T follicular helper cell (primary cell): ENCODE measurements at places on chromosomes 3 and 15.

DNA sequence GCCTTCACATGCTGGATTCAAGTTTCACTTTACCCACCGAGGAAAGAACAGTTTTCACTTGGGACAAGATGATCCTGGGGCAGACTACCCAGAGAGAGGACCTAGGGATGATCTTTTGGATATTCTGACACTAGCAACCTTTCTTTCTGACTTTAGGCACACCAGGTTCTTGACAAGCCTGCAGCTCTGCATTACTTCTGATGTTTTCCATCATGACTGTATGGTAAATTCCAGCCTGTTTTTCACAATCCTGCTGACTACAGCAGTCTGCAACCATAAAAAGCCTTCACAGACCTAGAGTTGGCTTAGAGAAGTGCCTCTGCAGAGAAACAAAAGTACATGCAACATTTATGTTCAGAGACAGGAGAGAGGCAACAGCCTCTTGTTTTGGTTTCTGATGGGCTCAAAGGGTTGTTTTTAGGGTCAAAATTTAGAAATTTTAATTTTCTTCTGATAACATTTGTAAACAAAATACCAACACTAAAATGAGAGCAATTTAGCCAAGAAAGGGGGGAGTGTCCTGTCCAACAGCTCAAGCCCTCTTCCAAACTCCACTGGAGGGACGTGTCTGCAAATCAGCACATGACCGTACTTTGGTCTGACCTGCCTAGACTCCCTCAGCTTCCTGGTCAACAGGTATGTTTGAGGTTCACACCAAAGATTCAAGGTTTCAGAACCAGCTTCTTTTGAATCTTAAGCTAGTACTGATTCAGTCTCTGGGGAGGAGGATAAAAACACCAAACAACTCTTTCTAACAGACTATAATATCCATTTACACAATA is 799 bp downstream of the ABI3BP start:
- DNase-seq, result no peak

DNA sequence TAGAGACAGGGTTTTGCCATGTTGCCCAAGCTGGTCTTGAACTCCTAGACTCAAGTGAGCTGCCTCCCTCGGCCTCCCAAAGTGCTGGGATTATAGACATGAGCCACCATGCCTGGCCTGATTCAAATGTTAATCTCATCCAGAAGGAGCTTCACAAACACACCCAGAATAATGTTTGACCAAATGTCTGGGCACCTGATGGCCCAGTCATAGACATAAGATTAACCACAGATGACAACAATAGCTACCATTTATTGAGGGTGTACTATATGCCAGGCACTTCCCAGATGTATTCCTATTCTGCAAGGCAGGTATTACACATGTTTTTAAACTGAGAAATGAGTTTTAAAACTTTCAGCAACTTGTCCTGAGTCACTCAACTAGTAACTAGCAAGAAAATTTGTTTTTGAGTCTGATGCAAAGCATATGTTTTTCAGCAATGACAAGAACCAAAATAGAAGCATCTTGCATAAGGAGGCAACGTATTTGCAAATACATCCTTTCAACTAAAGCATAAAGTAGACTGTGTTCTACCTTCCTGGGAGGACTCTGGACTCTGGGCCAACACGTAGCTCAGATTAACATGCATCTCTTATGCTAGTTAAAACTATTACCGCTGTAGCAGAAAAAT is 8.1 kb upstream of the SPG21 start:
- DNase-seq, result no peak

- no peak for DNase-seq
These were observed 13.8 kb upstream of the ZNF662 start for GRCh38 chr3:42892169-42892568.

DNA sequence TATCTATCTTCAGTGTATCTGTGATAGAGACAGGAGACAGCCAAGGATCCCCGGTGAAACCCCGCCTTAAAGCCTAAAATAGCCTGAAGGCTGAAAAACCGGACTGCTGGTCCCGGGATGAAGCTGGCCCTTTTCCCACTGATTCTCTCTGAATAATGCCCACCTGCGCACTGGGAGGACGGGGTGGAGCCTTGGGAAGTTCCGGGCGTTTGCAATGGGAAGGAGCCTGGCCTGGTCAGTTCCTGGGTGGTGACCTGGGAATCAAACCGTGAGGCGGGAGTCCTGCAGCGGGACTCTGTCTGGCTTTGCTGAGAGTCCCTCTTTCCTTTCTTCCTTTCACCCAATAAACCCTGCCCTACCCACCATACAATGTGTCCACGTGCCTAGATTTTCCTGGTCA is 157.9 kb downstream of the C3orf38 start:
- DNase-seq, result no peak

GRCh38 chr3:96106701-96107100 is 707.7 kb upstream of the EPHA6 start:
- DNase-seq, result no peak

- DNase-seq, result no peak
These were observed 5.1 kb downstream of the SLC38A3 start for GRCh38 chr3:50210176-50210509.

DNA sequence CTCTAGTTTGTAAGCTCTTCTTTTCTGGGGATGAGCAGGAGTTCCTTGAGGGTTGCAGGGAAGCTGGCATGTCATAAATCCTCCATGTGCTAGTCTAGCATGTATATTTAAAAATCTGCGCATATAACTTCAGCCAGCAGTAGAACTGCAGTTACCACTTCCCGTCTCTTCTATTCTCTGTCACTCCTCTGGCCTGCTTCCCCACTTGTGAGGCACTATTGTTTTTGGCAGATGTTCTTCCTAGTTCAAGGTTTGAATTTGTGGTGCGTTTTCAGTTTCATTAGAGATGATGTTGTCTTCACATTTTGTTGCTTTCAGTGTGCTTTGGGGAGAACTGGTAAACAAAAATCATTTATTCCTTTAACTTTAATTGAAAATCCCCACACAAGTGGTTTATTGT is 169.1 kb upstream of the ZPLD1 start:
- DNase-seq, result no peak

DNA sequence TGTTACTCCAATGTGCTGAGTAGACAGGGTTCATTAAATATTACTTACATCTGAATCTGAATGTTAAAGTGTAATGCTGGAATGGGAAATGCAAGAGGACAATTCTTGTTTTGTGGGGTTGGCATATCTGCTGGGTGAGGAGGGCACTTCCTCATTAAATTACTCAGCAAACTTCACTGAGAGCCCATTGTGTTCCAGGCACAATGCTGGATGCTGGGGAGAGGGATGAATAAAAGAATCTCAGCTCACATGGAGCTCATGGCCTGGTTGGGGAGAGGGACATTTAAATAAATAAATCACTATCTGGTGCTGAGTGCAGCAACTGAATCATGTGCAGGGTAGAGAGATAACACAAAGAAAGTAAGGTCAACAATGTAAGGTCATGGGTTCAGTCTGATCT is 199.2 kb upstream of the CFAP20DC start:
- no peak for DNase-seq

GRCh38 chr15:95202569-95203349 is 971.4 kb downstream of the MCTP2 start:
- DNase-seq, result no peak

GRCh38 chr3:171850320-171850959 is 7.3 kb downstream of the TMEM212 start:
- no peak for DNase-seq

DNA sequence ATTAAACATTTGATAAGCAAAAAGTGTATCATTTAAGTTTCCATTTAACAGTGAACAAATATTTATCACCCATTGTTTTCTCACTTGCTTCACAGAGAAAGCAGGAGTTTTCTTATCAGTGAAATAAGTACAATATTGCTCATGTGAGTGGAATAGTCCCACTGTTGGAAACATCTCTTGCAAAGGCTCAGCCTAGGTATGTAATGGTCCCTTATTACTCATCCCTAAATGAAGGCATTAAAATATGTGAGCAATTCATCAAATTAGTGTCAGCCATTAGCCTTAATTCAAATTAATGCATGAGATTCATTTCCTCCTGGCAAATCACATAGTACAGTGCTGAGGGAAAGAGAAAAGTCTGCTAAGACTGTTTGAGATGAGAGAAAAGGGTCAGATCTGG is 9.6 kb upstream of the FMN1 start:
- no peak for DNase-seq

DNA sequence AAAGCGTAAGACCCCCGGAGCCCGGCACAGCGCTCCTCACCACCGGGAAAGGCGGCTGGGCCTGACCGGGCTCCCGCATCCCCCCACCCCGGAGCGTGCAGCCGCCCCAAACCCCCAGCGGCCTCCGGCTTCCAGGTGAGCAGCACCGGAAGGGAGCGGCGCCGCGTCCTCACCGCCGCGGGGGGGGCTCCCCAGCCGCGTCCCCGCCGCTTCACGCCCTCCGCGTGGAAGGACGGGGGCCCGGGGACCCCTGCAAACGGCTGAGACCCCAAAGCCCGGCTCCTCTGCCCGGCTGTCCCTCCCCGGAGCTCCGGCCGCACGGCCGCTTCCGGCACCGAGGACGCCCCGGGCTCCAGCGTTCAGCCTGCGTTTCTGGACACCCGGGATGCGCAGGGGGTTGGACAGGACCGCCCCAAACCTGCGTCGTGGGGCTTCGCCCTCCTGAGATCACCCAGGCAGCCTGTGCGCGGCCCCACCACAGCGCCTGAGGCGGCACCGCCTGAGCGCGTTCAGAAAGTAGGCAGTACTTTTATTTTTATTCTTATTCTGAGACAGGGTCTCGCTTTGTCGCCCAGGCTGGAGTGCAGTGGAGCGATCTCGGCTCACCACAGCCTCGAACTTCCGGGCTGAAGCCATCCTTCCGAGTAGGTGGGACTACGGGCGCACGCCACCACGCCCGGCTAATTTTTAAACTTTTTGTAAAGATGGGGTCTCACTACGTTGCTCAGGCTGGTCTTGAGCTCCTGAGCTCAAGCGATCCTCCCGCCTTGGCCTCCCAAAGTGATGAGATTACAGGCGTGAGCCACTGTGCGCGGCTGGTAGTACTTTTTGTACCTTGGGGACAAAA is 51.6 kb upstream of the BLM start:
- no peak for DNase-seq

DNA sequence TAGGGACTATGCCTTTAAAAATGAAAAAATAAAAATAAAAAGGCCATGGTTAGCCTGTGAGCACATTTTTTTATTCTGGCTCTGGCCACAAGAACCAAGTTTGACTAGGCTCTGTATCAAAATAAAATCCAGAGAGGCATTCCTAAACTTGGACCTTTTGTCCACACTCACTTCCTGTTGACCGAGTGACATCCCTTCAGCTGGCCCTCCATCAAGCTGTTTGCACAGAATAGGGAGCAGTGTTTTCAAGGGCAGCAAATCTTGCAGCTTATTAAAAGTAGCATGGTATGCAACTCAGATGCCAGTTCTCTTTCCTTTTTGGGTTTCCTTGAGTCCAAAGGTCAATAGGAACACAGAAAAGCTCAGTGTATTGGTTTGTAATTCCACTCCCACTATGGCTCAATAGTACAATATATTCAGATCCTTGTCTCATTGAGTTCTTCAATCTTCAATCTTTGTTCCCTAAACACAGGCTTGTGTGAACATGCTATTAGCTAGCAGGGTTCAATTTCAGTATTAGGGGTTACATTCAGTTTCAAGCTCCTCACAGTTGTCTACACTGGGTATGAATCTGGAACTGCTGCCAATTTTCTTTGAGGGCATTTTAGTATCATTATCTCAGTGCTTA is 244.5 kb downstream of the RBMS3 start:
- no peak for DNase-seq

DNA sequence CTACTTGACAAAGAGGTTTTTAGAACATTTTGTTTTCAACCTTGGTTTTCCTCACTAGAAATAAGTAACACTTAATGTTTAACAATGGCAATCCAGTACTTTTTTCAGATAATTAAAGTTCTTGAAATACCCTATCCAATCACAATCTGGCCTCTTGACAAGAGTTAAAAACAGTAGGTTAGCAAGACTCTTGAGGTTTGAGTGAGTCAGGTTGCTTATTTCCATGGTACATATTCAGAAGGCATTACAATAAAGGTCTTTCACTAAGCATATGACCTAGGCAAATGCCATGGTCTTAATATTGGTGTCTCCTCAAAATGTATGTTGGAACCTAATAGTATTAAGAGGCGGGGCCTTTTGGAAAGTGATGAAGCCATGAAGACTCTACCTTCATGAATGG is 5.6 kb downstream of the SUCNR1 start:
- no peak for DNase-seq

DNA sequence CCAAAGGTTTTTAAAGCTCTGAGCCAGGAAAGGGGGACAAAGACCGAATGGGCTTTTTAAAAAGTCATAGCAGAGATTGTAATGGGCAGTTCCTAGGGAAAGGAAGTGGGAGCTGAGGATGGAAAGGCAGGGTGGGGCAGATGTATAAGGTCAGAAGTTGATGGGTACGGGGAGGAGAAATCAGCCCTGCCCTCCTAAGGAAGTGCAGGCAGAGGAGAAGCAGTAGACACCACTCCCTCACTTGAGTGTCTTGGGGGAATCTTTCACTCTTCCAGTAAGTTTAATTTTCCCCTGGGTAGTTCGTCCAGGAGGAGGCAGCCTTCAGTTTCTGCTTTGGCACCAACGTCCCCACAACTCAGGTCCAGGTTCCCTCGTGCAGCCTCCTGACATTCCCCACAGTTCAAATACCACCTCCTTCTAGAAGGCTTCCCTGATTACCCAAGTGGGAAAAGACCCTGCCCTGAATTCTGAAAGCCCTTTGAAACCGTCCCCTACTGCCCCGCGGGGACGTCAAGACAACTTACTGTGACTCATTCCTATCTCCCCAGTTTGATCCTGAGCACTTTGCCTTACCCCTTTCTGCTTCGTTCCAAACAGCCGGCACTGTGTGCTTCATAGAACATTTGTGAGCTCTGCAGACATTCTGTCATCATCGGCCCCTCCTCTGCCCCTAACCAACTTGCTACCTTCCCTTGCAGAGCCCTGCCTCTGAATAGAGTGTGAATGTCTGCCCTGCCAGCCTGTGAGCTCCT is 14.3 kb upstream of the SRP14 start:
- no peak for DNase-seq

DNA sequence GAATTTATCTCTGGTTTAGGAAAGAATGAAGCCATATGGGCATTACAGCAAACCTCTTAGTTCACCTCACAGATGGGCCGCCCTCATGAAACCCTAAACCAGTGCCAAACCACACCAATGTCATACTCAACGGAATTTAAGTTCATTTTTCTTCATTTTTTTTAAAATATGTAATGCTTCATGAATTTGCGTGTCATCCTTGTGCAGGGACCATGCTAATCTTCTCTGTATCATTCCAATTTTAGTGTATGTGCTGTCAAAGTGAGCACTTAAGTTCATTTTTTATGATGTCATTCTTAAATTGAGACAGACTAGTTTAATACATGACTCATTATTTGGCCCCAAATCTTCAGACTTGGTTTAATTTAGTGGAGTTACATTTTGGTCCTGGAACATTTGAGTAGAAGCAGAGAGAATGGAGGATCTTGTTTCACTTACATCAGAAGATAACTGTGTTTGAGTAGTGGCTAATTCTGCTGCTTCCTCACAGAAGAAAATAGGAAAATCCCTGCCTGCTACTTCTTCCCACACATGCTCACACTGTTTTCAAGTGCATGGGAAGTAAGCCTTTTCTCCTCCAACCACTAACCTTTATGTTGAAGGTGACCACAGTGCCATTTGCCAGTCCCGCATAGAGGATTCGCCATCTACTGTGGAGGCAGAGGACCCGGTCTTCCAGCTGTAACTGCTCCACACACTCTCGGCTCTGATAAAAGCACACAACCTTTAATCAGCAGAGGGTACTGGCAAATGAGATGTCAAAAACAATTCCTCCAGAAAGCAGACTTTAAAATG is 63.3 kb downstream of the ZNF106 start:
- DNase-seq, result no peak

- no peak for DNase-seq
These were observed 19.1 kb upstream of the SPINK8 start for GRCh38 chr3:48352546-48352945.

- DNase-seq, result no peak
These were observed 67.8 kb upstream of the IGF1R start for GRCh38 chr15:98580572-98580971.
